GM23248 (cell line): ENCODE measurements at places on chromosomes 7 and 10. TPM values are rescaled to one million over a fixed set of nuclear protein-coding genes. Genes with fewer than 3 reads are reported as not detected.

DNA sequence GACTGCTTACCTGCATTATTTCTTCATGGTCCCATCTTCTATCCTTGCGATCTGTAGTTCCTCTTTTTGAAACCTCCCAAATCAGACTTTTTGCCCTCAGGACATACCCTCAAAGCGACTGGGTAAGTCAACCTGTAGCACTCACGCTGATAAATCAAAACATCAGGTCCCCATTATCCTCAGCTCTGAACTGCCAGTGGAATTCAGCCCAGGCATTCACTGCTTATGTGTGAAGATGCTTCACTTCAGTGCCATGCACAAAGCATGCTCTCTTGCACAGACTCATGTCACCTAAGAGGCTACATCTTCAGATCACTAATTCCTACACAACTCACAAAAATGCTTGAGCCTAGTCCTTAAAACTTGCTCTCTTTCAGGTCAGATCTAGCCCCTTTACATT is 283.6 kb upstream of the KLF6 start:
- peak; percentile 14 for DNase-seq

CRHR2 gene
- 0.05 TPM in 1 of 2 replicates, not detected in the other for polyA plus RNA-seq

- peak; percentile 86 for DNase-seq
Measured at GRCh38 chr7:43112941-43113621, 634 bp downstream of the HECW1 start.

DNA sequence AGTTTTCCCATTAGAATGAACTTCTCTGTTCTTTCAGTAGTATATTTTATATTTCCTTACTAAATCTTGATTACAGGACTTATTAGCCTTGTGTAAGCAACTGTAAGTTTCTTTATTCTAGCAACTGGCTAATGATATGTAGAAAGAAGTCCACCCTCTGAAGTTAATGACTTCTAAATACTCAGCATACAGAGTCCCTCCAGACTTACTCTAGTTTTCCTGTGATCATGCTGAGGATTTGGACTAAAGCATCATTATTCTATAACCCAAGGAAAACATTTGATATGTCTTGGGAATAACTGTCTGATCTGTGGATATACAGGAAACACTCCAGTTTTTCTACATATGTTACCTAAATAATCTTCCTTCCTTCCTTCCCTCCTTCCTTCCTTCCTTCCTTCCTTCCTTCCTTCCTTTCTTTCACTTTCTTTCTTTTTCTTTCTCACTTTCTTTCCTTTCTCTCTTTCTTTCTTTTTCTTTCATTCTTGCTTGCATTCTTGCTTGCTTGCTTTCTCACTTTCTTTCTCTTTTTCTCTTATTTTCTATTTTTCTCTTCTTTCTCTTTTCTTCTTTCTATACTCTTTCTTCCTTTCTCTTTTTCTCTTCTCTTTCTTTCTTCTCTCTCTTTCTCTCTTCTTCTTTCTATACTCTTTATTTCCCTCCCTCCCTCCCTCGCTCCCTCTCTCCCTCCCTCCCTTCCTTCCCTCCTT is 297.6 kb upstream of the MTPN start:
- no peak for DNase-seq

AOC1 gene
- polyA plus RNA-seq = not detected in 2 replicates

- DNase-seq = no peak
Measured at GRCh38 chr7:65971021-65971420, 11.0 kb downstream of the GUSB start.

- DNase-seq = no peak
Measured at GRCh38 chr10:121535381-121535780, 62.9 kb downstream of the FGFR2 start.

- DNase-seq = peak; percentile 79
Measured at GRCh38 chr10:97498841-97499560, at the start of gene UBTD1. TSS of gene UBTD1 (plus strand) at chr10:97498924. CDS start at chr10:97499204, 280 bp downstream.

IGF2BP3 gene
- 7.0 and 7.6 TPM in 2 replicates for polyA plus RNA-seq

DNA sequence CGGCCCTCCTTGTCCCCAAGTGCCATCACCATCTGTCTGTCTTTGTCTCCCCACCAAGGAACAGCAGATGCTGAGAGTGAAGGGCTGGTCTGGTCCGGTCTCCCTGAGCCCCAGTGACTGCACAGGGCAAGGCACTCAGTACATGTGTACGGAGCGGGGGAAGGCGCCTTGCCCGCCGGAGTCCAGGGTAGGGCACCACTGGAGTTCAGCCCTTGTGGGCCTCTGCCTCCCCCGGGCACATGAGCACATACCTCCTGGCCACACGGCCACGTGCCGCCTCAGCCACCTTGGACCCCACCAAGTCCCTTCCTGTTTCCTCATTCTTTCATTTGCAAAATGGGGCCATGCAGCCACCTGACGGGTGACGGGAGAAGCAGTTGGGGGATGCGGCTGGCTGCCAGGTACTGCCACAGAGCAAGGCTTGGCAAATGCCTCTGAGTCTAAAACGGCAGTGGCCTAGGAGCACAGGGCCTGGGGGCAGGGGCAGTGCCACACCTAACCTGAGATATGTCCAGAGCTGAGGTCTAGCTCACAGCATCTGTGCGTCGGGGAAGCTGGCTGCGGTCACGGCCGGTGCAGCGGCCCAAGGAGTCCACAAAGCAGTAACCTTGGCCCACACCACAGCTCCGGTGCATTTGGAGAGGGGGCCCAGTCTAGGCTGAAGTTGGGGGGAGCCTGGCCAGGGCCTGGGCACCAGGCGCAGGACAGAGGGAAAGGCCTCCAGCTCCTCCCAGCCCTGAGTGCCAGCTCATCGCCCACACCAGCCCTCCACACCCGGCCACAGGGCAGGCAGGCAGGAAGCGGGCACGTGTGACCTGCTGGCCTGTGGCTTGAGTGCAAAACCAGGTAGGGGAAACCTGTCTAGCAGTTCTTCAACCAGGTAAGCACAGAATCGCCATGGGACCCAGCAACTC is 5.2 kb downstream of the ADAP1 start:
- DNase-seq = no peak

DNA sequence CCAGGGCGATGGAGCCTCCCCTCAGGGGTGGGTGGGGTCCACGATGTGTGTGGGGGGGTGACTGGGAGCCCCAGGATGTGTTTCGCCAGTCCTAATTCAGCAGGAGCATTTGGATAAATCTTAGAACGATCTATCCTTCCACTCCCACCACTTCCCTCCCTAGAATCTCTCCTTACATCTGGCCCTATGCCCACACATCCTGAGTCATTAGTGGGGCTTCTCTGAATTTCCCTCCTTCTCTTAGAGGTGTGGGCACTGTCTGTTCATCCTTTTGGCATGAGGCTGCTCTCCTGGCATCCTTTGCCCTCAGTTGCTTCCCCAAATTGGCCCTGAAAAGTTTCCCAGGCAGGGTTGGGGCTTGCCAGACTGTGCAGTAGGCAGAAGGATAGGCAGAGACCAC is 1.6 kb downstream of the GHRHR start:
- DNase-seq = peak; percentile 27

DNA sequence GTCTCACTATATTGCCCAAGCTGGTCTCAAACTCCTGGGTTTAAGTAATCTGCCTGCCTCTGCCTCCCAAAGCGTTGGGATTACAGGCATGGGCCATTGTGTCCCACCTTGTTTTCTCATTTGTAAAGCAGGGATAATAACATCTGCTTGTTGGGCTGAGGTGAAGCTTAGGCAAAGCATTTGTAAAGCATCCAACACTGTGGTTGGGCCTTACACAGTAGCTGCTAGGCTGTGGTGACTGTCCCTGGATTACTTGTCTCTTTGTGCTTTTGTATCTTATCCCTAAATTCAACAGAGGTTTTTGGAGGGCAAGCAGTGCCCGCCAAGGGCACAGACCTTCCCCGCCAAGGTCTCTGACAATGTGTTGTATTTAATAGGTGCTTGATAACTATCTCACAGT is 14.3 kb downstream of the HKDC1 start:
- DNase-seq = peak; percentile 22

- no peak for DNase-seq
Measured at GRCh38 chr7:157584420-157584819, 247.6 kb downstream of the DNAJB6 start.

GRCh38 chr7:142053988-142054387 is 57.5 kb upstream of the MGAM2 start:
- peak; percentile 72 for DNase-seq

GRCh38 chr7:45917658-45918057 is 3.4 kb downstream of the IGFBP3 start:
- DNase-seq = peak; percentile 90

DNA sequence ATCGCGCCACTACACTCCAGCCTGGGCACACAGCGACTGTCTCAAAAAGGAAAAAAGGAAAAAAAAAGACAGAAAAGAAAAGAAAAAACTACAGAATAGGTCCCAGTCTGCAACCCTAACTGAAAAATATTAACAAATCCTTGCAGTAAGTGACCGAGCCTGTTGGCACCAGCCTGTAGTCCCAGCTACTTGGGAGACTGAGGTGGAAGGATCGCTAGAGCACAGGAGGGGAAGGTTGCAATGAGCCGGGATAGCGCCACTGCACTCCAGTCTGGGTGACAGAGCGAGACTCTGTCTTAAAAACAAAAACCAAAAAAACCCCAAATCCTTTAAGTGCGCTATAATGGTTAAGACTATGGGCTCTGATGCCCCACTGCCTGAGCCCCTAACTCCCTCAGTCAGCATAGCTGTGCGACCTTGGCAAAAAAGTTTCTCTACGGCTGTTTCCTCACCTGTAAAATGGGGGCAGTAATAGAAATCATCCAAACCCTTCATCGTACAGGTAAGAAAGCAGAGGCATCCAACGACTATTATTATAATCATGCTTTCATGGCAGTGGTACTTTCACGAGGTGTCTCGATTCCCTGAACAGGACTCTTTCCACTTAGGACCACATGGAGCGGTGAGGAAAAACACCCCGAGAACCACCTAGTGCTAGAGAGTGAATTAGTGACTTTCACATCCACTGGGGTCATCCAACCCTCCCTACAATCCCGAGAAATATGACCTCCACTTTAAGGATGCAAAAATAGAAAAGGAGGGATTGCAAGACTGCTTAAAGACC is 755 bp downstream of the TOMM7 start:
- DNase-seq = peak; percentile 44

CCDC7 gene
- polyA plus RNA-seq = 0.96 and 2.2 TPM in 2 replicates

MUC3A gene
- not detected in 2 replicates for polyA plus RNA-seq

DNA sequence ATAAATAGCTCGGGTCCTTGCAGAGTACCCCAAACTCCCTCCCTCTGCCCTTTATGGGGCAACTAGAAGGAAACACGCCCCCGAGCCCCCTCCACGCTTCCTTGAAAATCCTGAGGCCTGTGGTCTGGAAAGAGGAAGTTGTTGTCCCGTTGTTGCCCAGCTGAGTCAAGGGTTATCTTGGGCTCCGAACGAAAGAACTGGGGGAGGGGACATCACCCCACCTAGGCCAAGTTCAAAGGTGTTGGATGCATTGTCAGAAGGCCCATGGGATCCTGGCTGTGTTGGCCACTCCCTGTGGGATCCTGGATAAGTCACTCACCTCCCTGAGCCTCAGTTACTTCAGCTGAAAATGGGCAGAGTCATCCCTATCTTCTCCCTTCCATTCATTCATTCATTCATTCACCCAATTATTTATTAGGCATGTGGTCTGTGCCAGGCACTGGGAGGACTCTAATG is at the start of gene CCL24:
CCL24 (minus strand) TSS at position 26 of the 456 bp plus-strand sequence. CDS start 91 bp downstream, outside the sequence.
- DNase-seq = no peak

DNA sequence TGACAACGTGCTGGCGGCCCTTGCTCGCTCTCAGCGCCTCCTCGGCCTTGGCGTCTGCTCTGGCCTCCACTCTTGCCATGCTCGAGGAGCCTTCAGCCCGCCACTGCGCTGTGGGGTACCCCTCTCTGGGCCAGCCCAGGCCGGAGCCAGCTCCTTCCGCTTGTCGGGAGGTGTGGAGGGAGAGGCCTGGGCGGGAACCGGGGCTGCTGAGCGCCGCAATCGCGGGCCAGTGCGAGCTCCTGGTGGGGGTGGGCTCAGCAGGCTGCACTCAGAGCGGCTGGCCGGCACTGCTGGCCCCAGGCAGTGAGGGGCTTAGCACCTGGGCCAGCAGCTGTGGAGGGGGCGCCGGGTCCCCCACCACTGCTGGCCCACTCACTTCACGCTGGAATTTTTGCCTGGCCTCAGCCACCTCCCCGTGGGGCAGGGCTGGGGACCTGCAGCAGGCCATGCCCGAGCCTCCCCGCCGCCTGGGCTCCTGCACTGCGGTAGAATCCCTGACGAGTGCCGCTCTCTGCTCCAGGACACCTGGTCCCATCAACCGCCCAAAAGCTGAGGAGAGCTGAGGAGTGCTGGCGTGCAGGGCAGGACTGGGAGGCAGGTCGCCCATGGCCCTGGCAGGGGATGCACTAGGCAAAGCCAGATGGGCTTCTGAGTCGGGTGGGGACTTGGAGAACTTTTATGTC is 372.2 kb upstream of the NRG3 start:
- no peak for DNase-seq

DNA sequence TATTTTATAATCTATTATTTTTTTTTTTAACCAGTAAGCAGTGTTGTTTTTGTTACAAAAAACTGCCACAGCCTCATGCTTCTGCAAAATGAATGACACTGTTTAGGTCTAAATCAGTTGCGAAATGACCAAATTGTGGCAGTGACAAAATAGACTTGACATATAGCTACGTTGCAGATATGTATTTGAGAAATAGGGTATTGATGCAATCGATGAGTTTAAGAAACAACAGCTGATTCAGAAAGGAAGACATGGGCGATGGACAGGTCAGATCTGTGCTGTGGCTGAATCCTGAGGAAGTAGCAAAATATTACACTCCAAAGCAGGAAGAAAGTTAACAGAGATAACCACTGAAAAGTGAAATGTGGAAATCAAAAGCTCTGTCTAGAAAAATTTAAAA is 89.0 kb upstream of the STEAP4 start:
- no peak for DNase-seq

- DNase-seq = no peak
Measured at GRCh38 chr7:139993592-139993991, 69.2 kb downstream of the PARP12 start.

- DNase-seq = peak; percentile 89
Measured at GRCh38 chr10:132946-133898, 2.0 kb upstream of the ZMYND11 start.

DNA sequence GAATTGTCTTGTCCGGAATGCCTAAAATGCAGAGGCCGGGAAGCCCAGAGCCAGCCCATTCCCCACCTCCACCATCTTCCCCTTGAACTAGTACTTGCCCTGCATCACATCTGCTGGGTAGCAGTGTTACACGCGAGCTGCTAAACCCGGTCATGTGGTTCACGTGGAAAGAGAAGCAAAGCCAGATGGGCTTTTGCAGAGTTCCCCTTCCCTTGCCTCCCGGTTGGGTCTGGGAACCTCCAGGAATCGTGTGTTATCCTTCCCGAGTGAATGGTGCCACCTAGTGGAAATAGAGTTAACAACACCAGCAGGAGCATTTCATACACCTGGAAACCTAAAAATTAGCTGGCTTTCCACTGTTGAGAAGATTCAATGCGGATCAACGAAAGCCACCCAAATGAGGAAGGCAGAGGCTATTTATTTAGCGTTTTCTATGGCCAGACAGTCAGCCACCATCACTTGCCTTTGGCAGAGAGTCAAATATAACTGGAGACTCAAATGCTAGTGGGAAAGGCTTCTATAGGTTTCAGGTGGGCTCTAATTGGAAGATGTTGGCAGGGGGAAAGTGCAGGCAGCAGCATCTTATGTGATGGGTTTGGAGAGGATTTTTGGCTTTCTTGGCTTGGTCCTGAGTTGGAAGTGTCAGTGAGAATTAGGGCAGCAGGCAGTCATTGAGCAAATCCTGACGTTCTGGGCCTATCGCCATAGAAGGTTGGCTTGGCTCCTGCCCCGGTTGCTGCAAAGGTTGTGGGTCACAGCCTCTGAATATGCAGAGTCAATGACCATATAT is 12.9 kb upstream of the DENND2A start:
- peak; percentile 82 for DNase-seq

GRCh38 chr7:11410656-11411644 is 421.0 kb downstream of the THSD7A start:
- no peak for DNase-seq

CALCR gene
- not detected in 2 replicates for polyA plus RNA-seq
